ENCODE measurements at places on chromosomes 1 and 21.

GRCh38 chr21:42629933-42630589 is 23.4 kb upstream of the PDE9A start:
- DNase-seq, result no peak

DNA sequence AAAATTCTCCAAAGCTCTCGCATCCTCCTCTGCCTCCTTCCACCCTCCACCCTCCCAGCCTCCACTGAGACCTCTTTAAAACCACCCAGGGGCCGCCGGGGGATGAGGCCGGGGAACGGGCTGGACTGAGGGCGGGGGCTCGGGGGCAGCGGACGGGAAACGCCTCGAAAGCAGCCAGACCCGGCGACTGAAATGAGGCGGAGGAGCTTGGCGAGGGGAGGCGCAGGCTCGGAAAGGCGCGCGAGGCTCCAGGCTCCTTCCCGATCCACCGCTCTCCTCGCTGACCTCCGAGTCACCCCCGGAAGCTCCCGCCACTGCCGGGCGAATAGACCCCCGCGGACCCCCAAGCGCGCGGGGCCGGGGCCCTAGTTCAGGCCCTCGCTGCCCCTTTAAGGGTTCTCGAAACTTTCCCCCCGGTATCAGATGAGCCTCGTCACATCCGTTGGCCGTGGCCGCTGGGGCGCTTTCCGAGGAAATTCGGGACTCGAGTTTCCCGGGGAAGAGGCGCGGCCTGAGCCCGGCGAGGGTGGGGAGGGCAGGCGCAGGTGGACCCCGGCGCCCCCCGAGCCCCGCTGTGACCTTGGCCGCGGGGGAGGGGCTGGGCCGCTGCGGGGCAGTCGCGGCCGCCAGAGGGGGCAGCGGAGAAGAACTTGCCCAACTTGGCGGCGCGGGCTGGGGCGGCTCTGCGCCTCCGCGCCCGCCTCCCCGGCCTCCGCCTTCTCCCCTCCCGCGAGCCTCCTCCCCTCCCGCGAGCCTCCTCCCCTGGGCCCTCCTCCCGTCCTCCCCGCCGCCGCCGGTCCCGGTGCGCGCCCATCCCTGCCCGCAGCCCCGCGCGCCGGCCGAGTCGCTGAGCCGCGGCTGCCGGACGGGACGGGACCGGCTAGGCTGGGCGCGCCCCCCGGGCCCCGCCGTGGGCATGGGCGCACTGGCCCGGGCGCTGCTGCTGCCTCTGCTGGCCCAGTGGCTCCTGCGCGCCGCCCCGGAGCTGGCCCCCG is at the start of gene BACE2:
Gene BACE2, plus strand, starts transcription at position 813 of the 995 bp plus-strand sequence. Its CDS starts 104 bp downstream, at position 917.
- peak; percentile 80 for DNase-seq

DNA sequence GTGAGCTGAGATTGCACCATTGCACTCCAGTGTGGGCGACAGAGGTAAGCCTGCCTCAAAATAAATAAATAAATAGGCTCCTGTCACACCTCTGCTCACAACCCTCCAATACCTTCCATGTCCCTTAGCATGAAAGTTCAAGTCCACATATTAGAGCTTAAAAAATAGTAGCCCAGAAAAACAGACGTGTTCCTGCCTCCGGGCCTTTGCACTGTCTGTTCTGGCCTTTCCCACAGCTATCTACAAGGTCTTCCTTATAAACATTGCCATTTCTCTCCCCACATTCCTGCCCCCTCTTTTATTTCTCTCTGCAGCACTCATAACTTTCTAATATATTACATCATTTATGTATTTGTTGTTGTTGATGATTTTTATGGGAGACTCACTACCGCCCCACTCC is 85.6 kb upstream of the CASZ1 start:
- no peak for DNase-seq

GRCh38 chr1:36365381-36365780 is 20.3 kb downstream of the STK40 start:
- peak; percentile 43 for DNase-seq

- no peak for DNase-seq
These were observed 197.2 kb upstream of the PROX1 start for GRCh38 chr1:213790565-213790964.

DNA sequence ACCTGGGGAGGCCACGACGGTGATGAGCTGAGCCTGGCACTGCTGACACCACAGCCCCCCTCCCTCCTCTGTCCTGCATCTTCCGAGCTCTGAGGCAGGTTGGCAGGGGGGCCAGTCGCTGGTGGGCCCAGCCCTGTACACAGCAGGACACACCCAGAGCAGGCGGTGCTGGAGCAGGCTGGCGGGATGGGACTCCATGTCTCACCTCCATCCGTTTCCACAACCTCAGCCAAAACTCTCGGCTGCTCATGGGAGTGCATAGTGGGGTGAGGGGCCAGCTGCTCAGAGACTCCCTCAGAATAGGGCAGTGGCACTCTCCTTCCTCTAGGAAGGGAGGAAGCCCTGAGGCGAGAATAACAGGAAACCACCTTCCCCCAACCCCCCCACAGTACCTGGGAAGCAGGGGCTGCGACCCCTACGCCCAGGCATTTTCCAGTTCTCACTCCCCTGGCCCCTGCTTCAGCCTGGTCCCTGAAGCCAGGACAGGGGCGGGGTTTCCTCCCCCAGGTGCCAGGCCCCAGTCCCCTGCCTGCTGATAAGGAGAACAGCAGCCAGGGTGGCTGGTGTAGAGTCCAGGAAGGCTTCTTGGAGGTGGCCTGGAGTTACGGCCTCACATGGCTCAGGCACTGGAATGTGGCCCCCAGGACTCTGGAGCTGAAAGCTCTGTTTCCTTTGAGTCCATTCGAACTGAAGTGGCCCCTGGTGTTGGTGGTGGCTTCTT is 3.2 kb upstream of the IBA57 start:
- peak; percentile 19 for DNase-seq

DNA sequence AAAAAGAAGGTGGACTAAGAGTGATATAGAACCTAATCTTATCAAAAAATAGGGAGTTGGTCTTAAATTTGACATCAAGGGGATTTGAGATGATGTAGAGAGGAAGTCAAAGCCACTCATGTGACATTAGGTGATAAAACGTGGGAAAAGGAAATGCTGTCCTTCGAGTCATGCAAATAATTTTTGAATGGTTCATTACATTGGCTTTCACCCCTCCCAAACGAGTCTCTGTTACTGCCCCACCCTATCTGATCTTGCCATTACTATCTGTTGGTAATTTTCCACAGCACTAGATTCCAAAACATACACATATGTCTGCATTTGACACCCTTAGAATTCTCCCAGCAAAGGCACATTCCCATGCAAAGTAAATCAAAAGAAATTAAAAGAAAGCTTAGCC is 531.1 kb upstream of the ADAMTS5 start:
- peak; percentile 49 for DNase-seq

DNA sequence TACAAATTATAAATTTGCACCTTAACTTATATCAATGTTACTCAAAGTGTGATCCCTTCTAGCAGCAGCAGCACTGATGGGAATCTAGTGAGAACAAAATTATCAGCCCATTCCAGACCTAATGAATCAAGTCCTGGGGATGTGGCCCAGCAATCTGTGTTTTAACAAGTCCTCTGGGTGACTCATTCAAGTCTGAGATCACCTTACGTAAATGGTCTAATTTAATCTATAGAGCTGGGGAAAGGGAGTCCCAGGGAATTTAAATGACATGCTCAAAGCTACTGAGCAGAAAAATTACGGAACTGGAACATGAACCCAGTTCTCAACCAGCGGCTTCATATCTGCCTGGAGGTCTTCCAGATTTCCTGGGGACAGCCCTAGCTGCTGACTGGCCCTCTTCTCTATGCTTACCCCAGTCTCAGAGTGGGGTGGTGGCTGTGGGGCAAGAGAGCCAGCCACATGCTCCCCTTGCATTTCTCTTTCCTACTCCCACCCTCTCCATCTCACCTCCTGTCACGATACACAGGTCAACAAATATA is 220.0 kb downstream of the TM2D1 start:
- DNase-seq, result peak; percentile 57

DNA sequence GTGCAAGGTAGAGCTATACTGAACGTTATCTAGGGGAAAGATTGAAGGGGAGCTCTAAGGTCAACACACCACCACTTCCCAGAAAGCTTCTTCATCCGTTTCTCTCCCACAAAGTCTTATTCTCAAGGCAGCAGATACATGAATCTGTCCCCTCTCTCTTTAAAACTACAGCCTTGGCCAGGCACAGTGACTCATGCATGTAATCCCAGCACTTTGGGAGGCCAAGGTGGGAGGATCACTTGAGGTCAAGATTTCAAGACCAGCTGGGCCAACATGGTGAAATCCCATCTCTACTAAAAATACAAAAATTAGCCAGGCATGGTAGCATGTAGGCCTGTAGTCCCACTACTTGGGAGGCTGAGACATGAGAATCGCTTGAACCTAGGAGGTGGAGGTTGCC is 8.1 kb downstream of the CYP4X1 start:
- DNase-seq, result no peak

DNA sequence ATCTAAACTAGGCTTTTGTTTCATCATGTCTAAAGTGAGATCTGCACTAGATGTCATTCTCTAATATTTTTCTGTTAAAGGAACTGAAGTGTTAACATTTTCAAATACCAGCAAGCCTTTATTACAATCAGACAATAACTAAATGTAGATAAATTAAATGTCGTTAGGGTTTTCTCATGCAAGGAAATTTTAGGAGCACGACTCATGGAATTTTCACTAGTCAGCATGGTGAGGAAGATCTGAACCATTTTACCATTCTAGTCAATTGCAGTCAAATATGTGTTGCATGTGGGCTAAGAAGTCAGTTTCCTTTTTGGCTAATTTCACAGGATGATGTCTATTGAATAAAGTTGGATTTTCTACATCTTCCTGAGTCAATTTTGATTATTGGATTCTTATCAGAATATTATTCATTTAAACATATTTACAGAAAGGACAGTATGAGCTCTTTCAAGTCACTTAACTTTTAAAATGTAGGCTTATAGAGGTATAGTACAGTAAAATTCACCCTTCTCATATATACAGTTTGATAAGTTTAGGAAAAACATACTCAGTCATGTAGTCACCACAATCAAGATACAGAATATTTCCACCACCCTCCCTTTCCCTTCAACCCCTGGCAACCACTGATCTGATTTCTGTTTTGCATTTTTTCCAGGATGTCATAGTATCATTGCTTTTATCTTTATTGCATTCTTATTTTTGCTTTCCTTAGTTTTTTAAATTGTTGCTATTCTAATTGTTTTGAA is 9.2 kb downstream of the GCSAML start:
- peak; percentile 44 for DNase-seq

- peak; percentile 30 for DNase-seq
These were observed 6.5 kb upstream of the ATP1A4 start for GRCh38 chr1:160144921-160145320.

DNA sequence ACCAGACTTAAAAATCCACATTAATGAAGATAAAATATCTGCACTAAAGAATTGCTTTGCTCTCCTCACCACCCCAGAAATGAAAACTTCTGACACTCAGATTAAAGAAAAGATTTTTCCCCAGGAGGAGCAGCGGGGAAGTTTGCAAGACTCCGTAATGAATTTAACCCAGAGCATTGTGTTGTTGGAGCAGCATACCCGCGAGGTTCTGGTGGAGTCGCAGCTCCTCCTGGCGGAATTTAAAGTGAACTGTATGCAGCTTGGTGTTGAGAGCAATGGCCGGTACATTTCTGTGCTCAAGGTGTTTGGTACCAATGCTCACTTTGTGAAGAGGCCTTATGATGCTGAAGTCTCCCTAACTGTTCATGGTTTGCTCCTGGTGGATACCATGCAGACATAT is 46.4 kb downstream of the VPS13D start:
- DNase-seq, result peak; percentile 45

Measured in fibroblast of skin of back (primary cell).